ENCODE measurements at places on chromosomes 5 and 9.

- DNase-seq: no peak
Measured at GRCh38 chr9:33155393-33155792, 11.7 kb downstream of the B4GALT1 start.

DNA sequence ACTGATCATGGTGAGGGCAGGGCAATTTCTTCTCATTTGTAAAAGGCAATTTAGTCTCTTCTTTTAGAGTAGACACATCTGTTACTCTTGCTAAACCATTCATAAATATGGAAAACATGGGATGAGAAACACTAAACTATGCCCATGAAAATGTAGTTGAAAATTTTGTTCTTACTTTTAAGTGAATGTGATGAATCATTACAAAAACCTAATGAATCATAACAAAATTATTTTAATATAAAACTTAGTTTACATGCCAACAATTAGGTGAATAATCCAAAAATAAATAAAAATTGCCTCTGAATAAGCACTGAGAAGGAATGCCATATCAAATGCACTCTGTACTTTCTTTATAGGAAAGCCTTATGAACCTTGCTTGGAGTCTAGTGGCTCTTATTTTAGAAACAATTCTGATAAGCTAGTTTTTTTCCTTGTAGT lies 297.7 kb upstream of the EFNA5 start:
- DNase-seq: no peak

DNA sequence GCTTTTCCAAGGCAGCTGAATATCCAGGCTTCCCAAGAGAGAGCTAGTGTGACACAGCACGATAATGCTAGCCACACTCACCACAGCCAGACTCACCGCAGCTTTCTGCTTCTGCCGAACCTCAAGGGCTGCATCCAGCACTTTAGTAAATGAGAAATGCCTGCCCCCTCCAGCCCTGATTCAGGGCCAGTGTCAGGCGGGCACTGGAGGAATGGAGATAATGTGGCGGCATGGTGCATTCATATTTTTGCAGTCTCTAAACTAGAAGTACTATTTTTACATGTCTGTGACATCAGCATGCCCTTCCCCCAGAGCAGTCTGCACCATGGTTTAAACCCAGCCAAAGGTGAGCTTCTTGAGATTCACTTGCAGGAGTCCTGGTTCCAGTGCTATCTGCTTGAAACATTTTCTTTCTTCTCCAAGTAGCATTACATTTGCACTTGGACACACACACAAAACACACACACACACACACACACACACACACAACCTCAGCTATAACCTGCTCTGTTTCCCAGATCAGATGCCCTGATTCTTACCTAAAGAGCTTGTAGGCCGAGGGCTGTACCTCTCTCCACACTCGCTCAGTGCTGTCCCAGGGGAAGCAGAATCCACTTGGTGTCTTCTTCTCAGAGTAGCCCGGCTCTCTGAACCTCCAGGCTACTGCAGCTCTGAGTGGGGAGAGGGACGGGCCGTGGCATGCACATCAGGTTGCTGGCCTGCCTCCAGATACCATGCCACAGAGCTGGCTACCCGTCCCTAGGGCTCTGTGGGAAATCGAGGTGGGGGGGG lies at the start of gene FGF1:
Gene FGF1, minus strand, starts transcription at position 673 of the 792 bp plus-strand sequence. CDS start 71,963 bp downstream, outside the sequence.
- no peak for DNase-seq

DNA sequence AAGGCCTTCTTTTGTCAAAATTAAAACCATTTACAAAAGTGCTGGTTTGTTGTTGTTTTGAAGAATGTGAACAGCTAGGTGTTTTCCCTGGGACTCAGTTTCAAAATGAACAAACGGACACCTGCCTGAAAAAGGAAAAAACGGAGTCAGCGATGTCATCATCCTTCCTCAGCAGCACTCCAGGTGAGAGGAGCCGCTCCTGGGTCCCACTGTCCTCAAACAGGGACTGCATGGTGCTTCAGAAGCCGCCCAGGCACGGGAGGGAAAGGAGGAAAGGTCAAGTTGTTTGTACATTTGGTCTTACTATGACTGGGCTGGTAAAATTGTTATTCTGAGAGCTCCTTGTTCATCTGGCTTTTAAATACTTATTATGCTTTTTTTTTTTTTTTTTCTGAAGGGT lies 69.0 kb upstream of the ZSWIM6 start:
- DNase-seq: no peak

DNA sequence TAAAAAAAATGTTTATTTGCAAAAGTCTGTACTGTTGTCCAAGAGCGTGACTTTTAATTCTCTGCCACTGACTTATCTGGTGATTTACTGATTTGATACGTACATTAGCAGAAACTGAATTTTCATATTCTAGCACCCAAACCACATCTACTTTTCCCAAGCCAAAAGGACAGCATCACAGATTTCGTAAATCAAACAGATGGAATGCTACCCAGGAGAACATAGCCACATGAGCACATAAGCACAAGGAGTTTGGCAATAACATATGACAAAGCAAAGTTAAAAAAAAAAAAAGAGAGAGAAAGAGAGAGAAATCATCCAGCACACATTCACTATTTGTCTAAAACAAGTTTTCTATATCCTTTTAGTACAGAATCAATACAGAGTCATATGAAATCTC lies 83.7 kb downstream of the HINT1 start:
- no peak for DNase-seq

- peak; percentile 71 for DNase-seq
Measured at GRCh38 chr5:98796197-98796972, 22.9 kb downstream of the RGMB start.

GRCh38 chr5:76050134-76050533 lies 33.0 kb upstream of the SV2C start:
- no peak for DNase-seq

GRCh38 chr5:2565147-2565546 lies 186.3 kb downstream of the IRX2 start:
- no peak for DNase-seq

Data from activated effector memory CD4-positive, alpha-beta T cell treated with anti-CD3 and anti-CD28 coated beads, Interleukin-2, amount 50 U/mL, for 16 hours (primary cell).